Activated naive CD4-positive, alpha-beta T cell (primary cell): ENCODE measurements at places on chromosomes 12 and 14.

DNA sequence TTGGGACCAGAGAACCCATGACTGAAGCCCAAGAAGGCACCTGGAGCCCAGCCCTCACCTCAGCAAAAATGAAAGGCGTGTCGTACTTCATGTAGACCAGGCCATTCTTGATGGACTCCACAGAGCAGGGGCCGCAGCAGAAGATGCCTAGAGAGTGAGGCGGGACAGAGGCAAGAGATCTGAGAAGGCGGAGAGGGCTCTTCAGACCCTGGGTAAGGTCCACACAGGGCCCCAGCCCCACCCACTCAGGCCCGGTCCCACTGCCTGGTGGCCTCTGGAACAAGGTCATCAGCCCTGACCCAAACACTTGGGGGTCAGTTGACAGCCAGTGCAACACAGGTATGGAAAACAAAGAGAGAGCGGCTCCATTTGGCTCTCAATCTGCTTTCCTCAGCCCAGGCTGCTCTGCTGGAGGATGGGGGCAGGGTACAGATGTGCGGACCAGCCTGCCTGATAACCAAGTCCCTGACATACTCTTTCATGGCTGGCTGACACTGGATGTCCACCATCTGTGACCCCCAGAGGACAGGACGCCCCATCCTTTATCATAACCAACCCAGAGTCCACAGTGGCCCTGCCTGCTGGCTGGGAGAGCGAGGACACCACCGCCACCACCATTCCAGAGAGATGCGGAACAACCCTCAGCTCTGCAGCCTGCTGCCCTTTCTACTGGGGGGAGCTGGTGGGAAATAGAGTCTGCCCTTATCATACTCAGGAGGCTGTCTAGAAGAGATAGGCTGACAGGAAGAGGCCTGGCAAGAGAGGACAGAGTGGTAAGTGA, 6.9 kb downstream of the TGM1 start:
- DNase-seq, result no peak

DNA sequence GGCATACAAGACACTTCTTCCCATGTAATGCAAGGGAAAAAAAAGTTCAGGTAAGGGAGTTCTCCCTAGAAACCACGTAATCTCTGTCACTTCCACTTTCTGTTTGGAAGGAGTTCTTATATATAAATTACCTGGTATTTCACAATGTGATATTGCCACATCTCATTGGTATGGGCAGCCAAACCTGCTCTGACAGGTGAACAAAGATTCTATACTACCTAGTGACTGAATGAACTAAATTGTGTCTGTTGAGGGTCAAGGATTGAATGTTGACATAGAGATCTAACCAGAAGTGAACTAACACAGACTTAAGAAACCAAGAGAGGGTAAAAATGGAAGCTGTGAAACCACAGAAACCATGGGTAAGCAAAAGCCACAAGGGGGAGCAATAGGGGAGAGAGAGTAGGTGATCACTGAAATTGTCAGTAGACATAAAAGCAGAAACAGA, 161.3 kb downstream of the RPL10L start:
- DNase-seq, result no peak

DNA sequence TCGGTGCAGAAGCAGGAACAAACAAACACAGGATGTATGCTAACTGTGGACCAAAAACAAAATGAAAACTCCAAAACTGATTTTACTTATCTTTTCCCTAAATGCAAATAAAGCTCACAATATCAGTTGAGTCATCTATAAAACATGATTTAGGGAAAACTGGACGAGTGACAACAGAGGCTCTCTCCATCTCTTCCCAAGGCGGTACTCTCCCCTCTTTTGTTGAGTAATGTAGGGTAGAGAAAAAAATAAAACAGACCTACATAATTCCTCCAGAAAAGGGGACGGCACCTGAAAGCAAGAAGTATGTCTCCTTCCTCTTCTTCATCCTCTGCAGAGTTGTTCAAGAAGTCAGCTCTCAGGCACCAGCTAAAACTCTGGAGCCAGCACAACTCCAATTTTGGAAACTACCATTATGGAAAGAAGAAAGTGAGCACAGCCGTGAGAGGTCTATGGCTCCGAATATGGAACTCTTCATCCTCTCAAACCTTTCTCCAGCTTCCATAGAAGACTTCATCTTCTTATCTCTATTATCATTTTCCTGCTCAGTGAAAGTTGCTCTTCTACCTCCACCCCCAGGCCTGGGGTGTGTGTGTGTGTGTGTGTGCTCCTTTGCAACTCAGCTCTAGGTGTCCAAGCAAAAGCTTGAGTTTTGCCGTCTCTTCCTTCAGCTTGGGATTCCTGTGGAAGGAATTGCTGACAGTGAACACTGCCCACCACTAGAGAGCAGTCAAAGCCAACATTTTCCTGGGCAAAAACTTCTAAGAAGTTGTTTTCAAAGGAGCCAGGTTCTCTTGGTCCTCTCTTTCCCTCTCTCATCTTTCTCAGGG, 155.4 kb downstream of the DIO2 start:
- DNase-seq, result no peak

DNA sequence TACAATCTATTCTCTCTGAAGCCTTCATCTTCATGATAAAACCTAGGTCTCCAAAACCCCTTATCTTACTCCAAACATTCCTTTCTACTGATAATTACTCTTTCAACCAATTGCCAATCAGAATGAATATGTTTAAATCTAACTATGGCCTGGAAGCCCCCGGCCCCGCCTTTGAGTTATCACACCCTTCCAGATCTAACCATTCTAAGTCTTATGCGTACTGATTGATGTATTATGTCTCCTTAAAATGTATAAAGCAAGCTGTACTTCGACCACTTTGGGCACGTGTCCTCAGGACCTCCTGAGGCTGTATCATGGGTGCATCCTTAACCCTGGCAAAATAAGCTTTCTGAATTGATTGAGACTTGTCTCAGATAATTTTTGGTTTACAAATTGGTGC, 14.4 kb downstream of the PABPN1 start:
- DNase-seq, result no peak

GRCh38 chr12:77940011-77940423, 109.3 kb downstream of the NAV3 start:
- no peak for DNase-seq

- no peak for DNase-seq
These were observed 126.3 kb downstream of the SLC25A47 start for GRCh38 chr14:100449225-100449987.

DNA sequence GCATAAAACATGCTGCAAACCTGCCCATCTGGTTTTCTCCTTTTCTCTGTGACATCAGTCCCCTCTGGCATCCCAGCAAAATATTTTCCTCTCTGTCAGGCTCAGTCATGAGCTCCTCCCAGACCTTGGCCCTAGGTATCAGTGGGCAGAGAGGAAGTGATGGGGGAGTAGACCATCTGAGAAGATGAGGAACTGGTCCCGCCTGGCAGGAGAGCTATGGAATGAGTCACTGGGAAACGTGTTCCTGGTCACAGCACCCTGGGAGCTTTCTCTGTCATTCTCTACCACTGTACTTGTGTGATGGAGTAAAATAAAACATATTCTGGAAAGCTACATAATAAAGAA, 5.0 kb upstream of the SRSF9 start:
- no peak for DNase-seq

DNA sequence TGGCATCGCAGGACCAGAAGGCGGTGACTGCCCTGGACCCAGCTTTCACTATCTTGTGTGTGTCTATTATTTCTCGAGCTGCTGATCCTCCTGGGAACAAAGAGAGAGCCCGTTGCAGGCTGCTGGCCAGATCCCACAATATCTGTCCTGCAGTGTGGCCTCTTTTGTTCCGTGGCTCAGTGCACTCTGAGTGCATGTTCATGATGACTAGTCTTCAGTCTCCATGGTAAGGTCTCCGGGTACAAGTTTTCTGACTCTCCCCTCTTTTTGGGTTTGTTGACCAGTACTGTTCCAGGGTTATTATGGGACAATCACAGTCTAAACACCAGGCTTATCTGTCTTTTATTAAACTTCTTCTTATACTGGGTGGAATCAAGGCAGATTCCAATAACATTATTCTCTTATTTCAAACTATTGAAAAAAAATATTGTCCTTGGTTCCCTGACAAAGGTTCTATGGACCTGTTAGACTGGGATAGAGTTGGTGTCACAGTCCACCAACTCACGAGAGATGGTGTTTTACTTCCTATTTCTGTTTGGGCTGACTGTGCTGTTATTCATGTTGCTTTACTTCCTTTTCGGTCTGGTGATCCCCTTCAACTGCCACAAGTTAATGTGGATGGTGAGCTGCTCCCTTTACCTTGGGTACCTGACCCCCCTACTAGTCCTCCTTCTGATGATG, 192.9 kb upstream of the ALG10B start:
- no peak for DNase-seq

DNA sequence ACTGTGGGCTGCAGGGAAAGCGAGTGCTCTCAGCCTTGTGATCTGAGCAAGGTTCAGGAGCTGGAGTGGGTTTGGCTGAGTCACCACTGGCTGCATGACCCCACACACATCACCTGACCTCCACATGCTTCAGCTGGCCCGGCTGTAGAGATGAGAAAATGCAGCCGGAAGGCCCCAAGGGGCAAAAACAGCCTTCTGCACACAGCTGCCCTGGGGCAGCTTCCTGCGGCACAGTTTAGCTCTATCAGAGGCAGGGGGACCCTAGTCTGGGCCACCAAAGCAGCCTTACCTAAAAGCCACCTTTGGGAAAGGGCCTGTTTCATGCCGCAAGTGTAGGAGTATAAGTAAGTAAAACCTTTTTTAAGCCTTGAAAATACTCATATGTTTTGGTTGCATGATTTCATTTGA, 123.3 kb downstream of the SSPN start:
- DNase-seq, result no peak

GRCh38 chr12:93868771-93869170, 191.6 kb downstream of the CRADD start:
- no peak for DNase-seq

DNA sequence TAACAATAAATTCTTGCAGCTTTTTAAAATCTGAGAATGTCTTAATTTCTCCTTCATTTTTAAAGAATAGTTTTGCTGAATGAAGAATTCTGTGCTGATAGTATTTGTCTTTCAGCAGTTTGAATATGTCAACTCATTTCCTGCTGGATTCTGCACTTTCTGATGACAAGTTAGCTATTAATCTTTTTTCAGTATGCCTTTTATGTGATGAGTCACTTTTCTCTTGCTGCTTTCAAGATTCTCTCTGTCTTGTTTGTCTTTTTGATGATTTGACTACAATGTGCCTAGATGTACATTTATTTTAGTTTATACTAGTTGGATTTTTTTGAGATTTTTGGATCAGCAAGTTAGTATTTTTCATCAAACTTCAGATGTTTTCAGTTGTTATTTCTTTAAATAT, 87.9 kb upstream of the AVPR1A start:
- DNase-seq, result no peak

DNA sequence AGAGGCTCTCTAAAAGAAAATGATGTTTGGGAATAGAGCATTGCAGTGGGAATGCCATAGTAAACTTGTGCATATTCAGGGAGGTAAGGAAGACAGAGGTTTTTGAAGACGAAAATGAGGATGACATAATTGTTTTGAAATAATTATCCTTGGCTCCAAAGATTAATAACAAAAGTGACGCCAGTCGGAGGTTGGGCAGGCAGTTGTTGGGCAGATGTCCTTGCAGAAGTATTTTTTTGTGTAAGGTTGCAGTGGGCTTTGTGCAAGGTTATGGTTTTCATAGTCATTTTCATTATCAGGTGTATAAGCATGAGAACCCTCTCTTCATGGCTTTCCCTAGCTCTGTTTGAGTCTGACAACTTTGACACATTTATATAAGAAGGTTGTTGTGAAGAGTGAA, 35.3 kb downstream of the METAP2 start:
- DNase-seq, result no peak

DNA sequence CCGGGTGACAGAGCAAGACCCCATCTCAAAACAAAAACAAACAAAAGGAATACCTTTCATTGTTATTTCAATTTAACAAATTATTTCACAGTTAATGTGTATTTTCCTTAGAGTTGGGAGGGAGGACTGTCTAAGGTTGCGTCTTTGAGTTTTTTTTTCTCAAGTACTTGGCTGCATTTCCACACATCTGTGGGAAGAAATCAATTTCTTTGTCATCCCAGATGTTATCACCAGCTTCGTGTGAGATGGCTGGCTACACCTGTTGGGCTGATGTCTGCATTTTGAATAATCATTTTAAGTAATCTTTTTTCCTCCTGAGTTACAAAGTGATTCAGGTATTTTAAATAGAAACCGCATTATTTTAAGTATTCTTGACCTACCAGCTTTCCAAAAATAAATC, 59.4 kb downstream of the EML1 start:
- no peak for DNase-seq

GRCh38 chr14:66824251-66824650, 316.3 kb downstream of the GPHN start:
- no peak for DNase-seq

DNA sequence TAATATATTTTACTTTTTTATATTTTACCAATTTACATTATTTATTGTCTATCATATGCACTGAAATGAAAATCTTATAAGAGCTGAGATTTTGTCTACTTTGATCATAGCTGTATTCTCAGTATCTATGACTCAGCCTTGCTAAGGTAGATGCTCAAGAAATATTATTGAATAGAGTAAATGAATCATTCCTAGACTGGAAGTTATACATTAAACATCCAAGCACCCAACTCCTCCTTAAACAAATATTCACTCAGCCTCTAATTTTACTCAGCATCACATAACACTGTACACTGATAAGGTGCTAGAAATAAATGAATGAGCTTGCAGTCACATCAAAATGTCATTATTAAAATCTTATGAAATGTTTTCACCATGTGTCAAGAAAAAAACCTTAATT, 1424.9 kb downstream of the LRFN5 start:
- DNase-seq, result no peak

- no peak for DNase-seq
These were observed 197.8 kb upstream of the FRMD6 start for GRCh38 chr14:51453869-51454268.

- DNase-seq, result peak; percentile 21
These were observed at the start of gene ERO1A for GRCh38 chr14:52695481-52696091. Gene ERO1A, minus strand, starts transcription at chr14:52695558. Its CDS starts 77 bp downstream, at chr14:52695481.

- no peak for DNase-seq
These were observed 339.5 kb downstream of the AEBP2 start for GRCh38 chr12:19778797-19779196.

DNA sequence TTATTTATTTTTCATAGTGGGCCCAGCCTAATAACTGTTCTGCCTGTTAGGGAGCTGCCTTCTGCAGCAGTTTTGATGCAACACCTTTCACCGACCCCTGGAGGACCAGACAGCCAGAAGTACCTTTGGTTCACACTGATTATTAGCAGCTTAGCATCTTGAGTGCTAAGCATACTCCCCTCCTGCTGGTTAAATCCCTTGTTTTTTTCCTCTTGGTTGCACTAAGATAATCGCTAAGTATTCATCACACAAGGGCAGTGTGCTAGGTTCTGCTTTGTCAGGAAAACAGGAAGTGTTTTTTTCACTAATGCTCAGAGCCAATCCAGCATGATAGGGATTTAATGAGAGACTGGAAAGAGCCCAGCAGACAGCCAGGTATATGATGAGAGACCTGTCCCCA, 437.0 kb downstream of the FUT8 start:
- DNase-seq, result no peak
